ENCODE measurements at places on chromosomes 3 and 15. TPM values are rescaled to one million over a fixed set of nuclear protein-coding genes. Genes with fewer than 3 reads are reported as not detected.

GRCh38 chr3:129662191-129662608 lies 55.7 kb upstream of the PLXND1 start:
- no peak for DNase-seq

- no peak for DNase-seq
Measured at GRCh38 chr3:187021748-187022402, 91.5 kb downstream of the ST6GAL1 start.

- no peak for DNase-seq
Measured at GRCh38 chr15:50028326-50028725, 90.7 kb downstream of the ATP8B4 start.

- peak; percentile 31 for DNase-seq
Measured at GRCh38 chr3:69665026-69665737, 74.1 kb upstream of the MITF start.

Gene VGLL4
- total RNA-seq: 23.1 TPM

Data from pancreas (tissue), 10 donors.